ENCODE measurements at places on chromosomes 4 and X.

GRCh38 chr4:70734168-70734954, 12.6 kb downstream of the RUFY3 start:
- DNase-seq: no peak

- DNase-seq: no peak
Observed at GRCh38 chrX:67622053-67622585, 78.3 kb downstream of the AR start.

DNA sequence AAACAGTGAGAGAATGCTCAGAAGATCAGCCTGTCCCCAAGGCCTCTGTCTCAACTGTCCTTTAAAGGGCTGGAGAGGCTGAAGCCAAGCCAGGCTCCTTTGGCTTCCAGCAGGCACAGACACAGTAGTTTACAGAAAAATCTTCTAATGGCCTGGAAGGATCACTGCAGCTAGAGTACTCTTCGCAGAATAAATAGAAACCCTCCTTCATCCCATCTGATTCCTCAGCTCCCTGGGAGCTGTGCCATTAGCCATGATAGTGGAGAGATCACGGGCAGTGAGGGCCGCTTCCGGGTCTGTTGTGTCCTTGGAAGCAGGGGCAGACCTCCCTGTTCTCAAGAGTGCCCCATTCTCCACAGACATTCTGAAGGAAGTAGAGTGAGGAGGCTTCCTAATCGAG, 63.1 kb downstream of the CCNI start:
- DNase-seq: no peak

- no peak for DNase-seq
Observed at GRCh38 chrX:45667666-45668065, 467.0 kb upstream of the DIPK2B start.

DNA sequence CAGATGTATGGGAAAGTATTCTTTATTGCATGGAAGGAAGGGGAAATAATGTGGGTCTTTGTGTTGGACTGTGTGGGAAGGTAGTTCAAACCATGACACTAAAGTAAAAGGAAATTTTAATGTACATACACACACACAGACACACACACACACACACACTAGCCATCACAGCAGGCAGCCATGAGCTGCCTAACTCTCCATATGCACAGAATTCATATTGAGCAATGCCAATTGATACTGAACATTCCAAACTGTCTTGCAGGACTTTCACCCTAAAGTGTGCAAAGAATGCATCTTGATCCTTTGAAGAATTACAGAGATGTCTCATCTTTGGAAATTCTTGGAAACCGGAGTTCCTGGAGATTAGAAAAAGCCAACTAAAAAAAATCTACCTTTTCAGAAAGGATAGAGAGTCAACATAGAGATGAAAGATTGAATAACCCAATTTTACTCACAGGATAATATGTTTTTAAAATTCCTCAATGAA, 120.6 kb upstream of the MBNL3 start:
- DNase-seq: no peak
